ENCODE measurements at places on chromosomes 7 and 10. TPM values are rescaled to one million over a fixed set of nuclear protein-coding genes. Genes with fewer than 3 reads are reported as not detected.

Gene ZNF365
- total RNA-seq, result 13.8 TPM

GRCh38 chr10:124725171-124725631 lies 19.0 kb downstream of the FAM53B start:
- DNase-seq, result no peak

Gene AVL9
- total RNA-seq, result 31.8 TPM

GRCh38 chr7:50474382-50475160 lies 24.4 kb upstream of the FIGNL1 start:
- no peak for DNase-seq
